Kidney glomerular epithelial cell (primary cell): ENCODE measurements at places on chromosomes 12 and 14.

DNA sequence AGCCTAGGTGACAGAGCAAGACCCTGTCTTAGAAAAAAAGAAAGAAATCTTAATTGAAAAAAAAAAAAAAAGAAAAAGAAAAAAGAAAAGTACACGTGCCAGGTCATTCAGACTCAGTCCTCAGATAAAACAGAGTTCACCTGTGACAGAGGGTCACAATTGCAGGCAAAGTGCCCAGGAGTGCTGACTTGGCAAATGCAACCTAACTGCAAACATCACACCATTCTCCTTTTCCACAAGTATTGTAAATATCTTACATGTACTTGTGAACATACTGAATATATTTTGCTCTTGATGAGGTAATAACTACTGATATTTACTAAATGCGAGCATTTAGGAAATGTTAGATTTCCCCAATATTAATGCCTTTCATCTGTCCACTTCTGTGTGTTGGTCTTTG lies 9.0 kb upstream of the COL2A1 start:
- DNase-seq = no peak

DNA sequence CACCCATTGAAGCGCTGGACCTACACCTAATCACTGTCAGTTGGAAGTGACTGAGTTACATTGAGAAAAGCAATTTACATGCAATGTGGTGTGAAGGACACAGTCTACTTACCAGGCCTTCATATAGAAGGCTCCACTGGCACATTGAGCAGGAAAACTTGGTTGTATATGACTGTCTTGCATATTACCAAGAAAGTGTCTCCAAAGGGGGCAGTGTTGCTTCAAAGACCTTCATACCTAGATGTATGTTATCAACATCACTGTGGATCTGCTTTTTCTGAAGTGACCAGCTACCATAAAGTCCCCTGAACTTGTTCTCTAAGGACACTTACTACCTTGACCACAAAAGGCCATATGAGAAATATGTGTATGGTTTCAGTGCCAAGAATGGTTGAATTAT lies 64.1 kb downstream of the NELL2 start:
- no peak for DNase-seq

GRCh38 chr14:76219873-76220272 lies 68.2 kb downstream of the GPATCH2L start:
- no peak for DNase-seq

GRCh38 chr12:56119361-56119796 lies 1.3 kb downstream of the ZC3H10 start:
- DNase-seq = peak; percentile 78

DNA sequence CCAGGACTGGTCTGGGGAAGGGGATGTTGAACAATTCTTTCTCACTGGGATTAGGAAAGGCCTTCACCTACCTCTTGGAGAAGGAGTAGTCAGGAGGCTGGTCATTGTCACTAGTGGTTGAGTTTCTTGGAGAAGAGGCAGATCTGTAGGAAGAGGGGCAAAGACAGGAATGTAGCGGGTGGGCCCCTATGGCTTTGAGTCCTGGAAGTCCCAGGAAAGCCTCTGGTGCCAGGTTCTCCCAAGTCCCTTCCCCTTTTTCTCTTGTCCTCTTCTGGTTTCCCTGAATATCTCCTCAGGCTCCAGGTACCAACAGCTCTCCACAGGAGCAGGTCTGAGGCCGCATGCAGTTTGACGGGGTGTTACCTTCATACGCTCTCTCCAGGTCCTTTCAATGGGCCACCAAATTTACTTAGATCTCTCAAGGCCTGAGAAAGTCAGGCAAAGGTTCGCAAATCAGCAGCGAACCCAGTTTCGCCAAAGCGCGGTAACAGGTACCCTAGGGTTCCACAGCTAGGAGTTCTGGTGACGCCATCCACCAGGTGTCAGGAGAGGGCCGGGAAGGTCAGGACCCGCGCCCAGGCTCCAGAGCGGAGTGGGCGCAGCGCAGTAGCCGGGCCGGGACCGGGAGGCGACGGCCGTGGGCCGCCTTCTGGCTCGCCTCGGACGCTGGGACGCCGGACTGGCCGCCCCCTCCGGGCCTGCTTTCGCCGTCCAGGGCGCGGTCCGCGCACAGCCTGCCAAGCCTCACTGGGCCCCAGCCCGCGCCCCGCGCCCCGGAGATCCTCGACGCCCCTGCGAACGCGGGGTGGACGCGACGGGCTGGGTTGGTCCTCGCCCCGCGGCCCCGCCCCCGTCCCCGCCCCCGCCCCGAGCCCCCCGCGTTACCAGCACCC lies 795 bp downstream of the SMAGP start:
- no peak for DNase-seq

DNA sequence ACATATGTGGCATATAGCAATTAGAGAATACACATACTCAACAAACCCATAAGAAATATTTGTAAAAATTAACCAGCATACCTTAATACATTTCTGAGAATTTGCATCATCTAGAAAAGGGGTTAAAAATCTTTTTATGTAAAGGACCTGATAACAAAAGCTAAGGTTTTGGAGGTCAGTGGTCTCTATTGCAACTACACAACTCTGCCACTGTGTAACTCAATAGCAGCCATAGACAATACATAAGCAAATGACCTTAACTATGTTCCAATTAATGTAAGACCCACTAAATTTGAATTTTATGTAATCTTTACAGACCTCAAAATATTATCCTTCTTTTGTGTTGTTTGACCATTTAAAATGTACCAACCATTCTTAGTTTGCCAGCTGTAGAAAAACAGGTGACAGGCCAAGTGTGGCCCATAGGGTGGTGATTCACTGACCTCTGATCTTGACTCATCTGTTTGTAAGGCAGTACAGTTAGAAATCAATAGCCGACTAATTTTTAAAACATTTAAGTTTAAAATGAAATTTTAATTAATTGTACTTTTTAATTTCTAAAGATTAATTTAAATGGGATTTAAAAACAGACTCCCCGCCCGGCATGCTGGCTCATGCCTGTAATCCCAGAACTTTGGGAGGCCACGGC lies 7.4 kb upstream of the EPS8 start:
- DNase-seq = no peak

DNA sequence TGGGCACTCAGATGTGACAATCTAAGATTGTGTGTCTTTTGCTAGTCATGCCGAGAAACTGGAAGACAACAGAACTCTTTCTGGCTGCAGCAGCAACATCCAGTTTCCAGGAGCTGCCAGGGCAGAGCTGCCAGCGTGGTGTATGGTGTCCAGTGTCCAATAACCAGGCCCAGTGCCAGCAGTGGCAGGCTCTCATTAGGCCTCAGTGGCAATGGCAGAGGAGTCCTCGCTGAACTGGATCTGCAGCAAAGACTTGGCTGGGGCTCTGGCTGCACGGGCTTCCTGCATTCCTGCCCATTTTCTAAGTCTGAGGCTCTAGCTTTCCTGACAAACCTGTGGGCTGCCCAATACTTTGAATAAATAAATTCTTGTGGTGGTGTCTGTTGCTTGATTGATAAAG lies 26.2 kb upstream of the PPM1A start:
- no peak for DNase-seq

GRCh38 chr12:67517181-67517887 lies 131.2 kb upstream of the DYRK2 start:
- peak; percentile 24 for DNase-seq

- DNase-seq = no peak
These were observed 63.5 kb downstream of the ERH start for GRCh38 chr14:69334576-69334975.

- DNase-seq = no peak
These were observed 32.1 kb downstream of the DMAC2L start for GRCh38 chr14:50344116-50344775.

DNA sequence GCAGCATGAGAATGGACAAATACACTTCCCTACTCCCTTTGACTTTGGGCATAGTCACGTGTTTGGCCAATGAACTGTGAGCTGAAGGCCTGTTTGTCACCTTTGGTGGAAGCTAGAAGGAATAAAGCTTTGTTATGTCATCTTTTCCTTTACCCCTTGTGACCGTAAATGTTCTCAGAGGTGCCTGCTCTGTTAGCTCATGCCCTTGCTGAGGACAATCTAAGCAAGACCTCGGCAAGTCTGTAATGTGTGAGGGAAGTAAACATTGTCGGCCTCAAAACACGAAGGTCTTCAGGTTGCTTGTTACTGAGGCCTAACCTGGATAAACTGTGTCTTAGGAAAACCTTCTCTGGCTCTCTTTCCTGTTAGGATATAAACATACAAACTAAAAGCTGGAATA lies 354.2 kb downstream of the TMEM132D start:
- DNase-seq = no peak

GRCh38 chr12:57739387-57739786 lies 845 bp upstream of the AGAP2 start:
- DNase-seq = no peak

DNA sequence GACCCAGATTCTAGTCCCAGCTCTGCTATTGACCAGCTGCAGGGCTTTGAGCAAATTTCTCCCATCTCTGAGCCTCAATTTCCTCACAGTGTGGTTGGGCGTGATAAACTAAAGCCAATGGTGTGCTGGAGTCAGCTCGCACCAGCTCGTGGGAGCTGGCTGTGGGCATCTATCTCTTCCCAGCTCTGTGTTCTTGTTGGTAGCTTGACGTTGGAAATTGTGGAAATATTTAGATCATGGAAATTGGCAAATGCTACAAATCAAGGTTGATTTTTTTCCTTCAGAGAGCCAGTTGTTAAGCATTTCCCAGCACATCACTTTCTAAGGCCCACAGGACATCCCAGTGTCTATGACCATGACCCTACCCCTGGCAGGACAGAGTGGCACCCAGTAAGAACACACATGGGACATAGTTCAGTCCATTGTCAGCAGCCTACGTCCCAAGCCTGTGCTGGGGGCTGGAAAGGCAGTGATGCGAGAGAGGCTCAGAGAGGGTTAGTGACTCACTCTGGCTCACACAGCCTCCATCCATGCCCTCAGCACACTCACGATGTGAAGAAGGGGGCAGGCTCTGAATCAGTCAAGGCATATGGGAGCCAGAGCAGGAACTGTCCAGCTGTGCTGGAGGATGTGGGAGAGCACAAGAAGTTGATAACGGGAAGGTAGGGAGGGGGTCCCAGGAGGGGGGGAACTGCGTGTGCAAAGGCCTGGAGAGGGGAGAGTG lies 77.6 kb downstream of the LGMN start:
- no peak for DNase-seq

DNA sequence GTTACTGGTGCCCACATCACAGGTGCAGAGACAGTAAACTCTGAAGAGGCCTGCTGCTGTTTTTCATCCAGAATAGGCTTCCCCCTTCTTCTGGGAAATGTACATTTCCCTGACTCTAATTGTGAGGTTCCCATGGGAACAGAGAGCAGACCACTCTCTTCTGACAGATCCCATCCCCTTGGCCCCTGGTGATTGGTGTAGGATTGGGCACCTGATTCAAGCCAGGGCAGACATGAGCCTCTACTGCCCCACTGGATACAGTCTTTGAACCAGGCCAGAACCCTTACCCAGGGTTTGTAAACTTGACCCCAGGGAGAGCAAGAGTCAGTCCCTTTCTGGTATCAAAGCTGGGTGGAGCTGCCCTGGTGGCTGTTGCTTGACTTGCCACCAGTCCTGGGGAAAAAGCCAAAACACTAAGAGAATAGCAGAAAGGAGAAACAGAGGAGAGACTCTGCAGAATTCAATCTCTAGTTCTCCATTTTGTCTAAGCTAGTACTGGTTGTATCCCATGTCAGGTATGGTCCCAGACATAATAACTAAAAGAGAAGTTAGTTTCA lies 14.8 kb upstream of the NFYB start:
- DNase-seq = no peak

DNA sequence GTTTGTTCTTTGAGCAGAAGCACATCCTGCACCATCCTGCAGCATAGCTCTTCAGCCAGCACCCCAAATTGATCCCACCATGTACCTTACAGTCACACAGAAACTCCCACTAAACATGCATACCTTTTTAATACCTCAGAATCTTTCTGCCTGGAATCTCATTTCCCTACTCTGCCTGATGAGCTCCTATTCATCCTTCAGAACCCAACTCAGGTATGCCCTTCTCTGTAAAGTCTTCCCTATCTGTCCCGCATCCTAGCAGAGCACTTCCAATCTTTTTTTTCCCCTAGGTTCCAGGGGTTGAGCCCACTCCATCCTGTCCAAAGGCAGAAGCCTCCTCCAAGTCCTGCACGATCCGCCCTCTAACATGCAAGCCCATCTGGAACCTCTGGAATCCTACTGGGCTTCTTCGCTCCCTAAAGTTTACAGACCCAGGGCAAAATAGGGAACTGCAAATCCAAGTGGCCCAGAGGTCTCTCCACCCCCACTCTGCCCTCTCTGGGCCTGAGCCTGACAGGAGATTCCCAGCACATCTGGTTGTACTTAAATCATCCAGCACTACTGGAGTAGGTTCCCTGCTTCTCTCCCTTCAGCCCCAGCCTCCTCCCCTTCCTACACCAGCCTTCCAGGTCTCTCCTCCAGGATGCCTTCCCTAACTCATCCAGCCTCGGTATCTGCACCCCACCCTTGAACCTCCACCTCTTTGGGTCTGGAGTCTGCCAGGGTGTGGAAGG lies 4.1 kb upstream of the FIGNL2 start:
- no peak for DNase-seq

DNA sequence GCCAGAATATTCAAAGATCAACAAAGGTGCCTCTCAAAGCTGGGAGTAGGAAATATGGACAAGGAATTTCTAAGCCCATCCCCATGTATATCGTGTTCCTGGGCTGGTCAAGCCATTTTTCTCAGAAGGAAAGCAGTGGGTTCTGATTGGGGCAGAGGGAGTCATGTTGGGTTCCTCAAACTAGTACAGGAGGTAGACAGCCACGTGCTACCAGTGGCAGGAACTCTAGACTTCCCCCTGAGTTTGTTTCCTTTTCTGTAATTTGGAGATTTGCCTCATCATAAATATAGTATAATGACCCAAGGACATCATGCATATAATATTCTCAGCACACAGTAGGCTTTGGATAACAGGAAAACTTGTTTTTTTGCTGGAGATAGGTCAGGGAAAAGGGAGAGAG lies 16.4 kb upstream of the PLEKHH1 start:
- no peak for DNase-seq

DNA sequence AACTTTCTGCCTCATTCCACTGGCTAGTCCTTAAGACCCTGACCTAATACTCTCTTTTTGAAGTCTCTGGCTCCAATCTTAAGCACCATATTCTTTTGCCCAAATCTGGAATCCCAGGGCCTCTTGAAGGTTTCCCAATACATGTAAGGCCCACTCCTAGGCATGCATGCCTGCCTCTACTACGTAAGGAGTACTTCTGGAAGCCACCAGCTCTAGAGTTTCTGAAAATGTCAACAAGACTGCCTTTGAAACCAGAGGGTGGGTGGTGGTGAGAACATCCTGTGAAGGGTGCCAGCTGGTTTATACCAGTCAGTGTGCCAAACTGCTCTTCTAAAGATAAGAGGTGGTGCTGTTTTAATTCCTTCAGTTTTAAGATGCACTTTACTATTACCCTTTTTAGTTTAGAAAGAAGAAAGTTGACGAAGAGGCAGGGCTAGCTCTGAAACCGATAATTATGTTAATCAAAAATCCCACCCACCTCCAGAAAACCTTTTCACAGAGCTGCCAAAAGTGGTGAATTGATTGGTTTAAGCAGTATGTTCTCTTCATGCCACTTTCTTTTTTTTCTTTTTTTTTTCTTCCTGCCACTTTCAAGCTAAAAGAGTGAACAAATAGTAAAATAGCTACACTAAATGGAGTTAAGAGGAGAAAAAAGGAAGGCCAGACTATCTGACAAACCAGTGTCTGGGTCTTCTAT lies 8.7 kb upstream of the WDR89 start:
- DNase-seq = no peak

- no peak for DNase-seq
These were observed 199.6 kb upstream of the CNOT2 start for GRCh38 chr12:70043490-70044138.

- peak; percentile 44 for DNase-seq
These were observed 12.9 kb downstream of the PHLDA1 start for GRCh38 chr12:76018672-76019071.

GRCh38 chr14:90894241-90894640 lies 78.0 kb upstream of the TTC7B start:
- DNase-seq = no peak
